ENCODE measurements at places on chromosomes 13 and 19. TPM values are rescaled to one million over a fixed set of nuclear protein-coding genes. Genes with fewer than 3 reads are reported as not detected.

- peak overlapping the region; percentile 93 for H3K27ac ChIP-seq
- peaks cover 83% of the 10 kb centered on the region for H3K4me1 ChIP-seq
- DNase-seq, result no peak
- H3K36me3 ChIP-seq, result no peaks in the 10 kb centered on the region
- H3K4me3 ChIP-seq, result no peak overlapping the region
Measured at GRCh38 chr19:38031423-38031770, 124.4 kb downstream of the SIPA1L3 start.

DNA sequence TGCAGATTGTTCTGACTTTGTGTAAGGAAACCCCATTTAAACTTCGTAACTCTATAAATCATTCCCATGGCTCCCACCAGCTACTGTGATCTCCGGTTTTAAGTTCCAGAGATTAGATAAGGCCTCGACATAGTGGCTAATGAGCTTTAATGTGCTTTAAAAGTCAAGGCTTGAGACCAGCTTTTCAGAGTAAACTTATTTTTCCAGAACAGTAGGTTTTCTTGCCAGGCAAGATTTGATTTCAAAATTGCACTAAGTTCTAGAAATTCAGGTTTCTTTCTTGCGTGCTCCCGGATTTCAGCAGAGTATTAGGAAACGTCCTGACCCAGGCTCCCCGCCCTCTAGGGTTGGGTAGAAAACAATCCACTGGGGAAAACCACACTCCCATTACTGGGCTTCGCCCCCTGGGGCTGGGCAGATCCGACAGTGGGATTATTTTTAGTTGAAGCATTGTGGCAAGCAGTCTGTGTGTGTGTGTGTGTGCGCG lies 43.3 kb downstream of the CRYL1 start:
- H3K27me3 ChIP-seq, result no peaks in the 10 kb centered on the region
- no peaks in the 10 kb centered on the region for H3K4me1 ChIP-seq
- H3K4me3 ChIP-seq, result no peak overlapping the region
- no peak overlapping the region for H3K27ac ChIP-seq
- H3K36me3 ChIP-seq, result no peaks in the 10 kb centered on the region
- DNase-seq, result no peak

DNA sequence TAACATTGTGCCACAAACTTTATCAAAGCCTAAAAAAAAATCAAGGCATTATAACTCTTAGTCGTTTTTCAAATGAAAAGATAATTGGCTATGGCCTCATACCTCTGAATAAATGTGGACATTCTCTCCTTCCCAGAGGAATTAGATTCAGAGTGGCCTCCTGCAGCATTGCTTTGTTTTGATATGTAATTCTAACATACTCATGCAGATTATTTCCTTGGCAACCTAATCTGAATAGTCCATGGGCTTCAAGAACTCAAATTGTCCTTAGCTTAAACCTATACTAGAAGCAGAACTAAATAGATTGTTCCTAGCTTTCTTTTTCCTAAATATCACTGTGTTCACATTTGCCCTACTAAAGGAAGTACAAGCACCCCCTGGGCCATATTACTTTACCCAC lies 1146.9 kb downstream of the OLFM4 start:
- no peak for DNase-seq
- H3K4me1 ChIP-seq, result no peaks in the 10 kb centered on the region
- H3K36me3 ChIP-seq, result no peaks in the 10 kb centered on the region
- no peaks in the 10 kb centered on the region for H3K27me3 ChIP-seq
- no peak overlapping the region for H3K4me3 ChIP-seq

DNA sequence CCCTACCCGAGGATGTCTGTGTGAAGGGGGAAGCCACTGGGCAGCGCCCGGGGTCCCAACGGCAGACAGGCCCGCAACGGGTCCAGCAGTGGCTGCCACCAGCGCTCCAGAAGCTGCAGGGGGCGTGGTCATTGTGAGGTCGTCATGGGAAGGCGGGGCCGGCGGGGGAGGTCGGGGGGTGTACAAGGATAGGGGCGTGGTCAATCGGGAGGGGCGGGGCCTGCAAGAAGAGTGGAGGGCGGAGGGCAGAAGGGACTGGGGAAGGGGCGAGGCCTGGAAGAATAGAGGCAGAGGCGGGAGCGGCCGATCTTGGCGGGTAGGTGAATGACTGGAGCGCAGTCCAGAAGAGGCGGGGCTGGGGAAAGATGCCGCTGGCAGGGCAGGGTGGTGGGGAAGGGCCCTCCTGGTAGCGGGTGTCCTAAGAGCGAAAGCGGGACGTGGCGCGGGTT lies 4.4 kb downstream of the FUZ start:
- H3K4me3 ChIP-seq, result peak overlapping the region; percentile 28
- peak overlapping the region; percentile 66 for H3K27ac ChIP-seq
- peaks cover 30% of the 10 kb centered on the region for H3K4me1 ChIP-seq
- H3K27me3 ChIP-seq, result no peaks in the 10 kb centered on the region

- no peak overlapping the region for H3K4me3 ChIP-seq
- DNase-seq, result no peak
- no peak overlapping the region for H3K27ac ChIP-seq
- peaks cover 3% of the 10 kb centered on the region for H3K27me3 ChIP-seq
- no peaks in the 10 kb centered on the region for H3K4me1 ChIP-seq
Measured at GRCh38 chr13:23586336-23586735, 16.1 kb downstream of the TNFRSF19 start.

- no peak overlapping the region for H3K27ac ChIP-seq
- peaks cover 14% of the 10 kb centered on the region for H3K27me3 ChIP-seq
- H3K36me3 ChIP-seq, result no peaks in the 10 kb centered on the region
- H3K4me1 ChIP-seq, result no peaks in the 10 kb centered on the region
- H3K4me3 ChIP-seq, result no peak overlapping the region
- no peak for DNase-seq
Measured at GRCh38 chr19:39749981-39750380, 12.2 kb upstream of the CLC start.

The LGI4 gene
- total RNA-seq, result 0.59 TPM

The OVOL3 gene
- not detected for total RNA-seq

All from B cell (primary cell).